Fibroblast of lung (primary cell): ENCODE measurements at places on chromosomes 1 and 21.
A peak's percentile ranks its signal among the peaks of the same experiment; 100 is the strongest.

GRCh38 chr1:182984138-182984537 lies 31.2 kb upstream of the SHCBP1L start:
- DNase-seq, result no peak

DNA sequence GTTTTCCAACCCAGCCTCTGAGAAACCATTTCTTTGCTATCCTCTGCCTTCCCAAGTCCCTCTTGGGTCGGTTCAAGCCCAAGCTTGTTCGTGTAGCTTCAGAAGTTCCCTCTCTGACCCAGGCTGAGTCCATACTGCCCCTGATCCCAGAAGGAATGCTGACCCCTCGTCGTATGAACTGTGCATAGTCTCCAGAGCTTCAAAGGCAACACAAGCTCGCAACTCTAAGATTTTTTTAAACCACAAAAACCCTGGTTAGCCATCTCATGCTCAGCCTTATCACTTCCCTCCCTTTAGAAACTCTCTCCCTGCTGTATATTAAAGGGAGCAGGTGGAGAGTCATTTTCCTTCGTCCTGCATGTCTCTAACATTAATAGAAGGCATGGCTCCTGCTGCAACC lies 23.8 kb downstream of the EIF2D start:
- DNase-seq, result no peak

DNA sequence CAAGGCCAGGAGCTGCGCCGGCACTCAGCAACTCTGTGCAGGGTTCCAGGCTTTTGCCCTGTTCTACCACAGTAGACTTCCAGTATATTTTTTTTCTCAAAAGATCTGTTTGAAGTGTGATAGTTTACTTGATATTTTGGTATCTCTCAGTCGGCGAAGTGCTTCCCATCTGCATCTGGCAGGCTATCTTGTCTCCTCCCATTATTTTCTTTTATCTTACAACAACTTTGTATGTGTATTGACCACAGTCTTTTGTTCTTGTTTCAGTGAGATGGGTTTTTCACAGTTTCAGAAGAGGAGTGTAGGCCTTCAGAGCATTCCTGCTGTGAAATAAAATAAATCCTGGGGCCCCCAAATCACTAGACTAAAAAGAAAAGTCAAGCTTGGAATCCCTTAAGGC lies 292.9 kb downstream of the PTGER3 start:
- DNase-seq, result no peak

DNA sequence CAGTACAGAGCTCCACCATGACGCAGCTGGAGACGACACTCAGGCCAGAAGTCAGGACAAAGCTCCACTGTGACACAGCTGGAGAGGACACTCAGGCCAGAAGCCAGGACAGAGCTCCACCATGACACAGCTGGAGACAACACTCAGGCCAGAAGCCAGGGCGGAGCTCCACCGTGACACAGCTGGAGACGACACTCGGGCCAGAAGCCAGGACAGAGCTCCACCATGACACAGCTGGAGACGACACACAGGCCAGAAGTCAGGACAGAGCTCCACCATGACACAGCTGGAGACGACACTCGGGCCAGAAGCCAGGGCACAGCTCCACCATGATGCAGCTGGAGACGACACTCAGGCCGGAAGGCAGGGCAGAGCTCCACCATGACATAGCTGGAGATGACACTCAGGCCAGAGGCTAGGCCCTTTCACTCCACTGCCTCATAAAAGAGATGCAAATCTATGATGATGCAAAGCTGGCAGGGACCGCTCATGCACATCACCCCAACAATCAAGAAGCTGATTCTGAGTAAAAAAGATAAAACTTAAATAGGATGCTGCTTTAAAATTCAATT lies 13.6 kb upstream of the OR2B11 start:
- DNase-seq, result no peak

- peak; percentile 17 for DNase-seq
Observed at GRCh38 chr1:100834777-100835660, 59.6 kb downstream of the EXTL2 start.

DNA sequence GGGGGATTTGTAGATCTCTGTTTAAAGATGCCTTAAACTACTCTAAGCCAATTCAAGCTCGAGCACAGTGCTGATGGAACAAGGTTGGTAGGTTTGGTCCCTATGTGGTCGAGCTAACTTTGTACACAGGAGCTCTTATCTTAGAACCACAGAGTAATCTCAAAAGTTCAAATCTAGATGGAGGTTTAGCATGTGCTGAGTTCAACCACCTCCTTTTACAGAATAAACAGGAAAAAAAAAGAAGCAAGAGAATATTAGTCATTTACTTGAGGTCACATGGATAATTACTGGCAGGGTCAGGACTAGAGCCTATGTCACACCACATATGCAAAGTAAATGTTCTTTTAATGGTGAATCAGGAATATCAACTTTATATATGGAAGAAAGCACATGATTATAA lies 86.2 kb downstream of the DTL start:
- no peak for DNase-seq

DNA sequence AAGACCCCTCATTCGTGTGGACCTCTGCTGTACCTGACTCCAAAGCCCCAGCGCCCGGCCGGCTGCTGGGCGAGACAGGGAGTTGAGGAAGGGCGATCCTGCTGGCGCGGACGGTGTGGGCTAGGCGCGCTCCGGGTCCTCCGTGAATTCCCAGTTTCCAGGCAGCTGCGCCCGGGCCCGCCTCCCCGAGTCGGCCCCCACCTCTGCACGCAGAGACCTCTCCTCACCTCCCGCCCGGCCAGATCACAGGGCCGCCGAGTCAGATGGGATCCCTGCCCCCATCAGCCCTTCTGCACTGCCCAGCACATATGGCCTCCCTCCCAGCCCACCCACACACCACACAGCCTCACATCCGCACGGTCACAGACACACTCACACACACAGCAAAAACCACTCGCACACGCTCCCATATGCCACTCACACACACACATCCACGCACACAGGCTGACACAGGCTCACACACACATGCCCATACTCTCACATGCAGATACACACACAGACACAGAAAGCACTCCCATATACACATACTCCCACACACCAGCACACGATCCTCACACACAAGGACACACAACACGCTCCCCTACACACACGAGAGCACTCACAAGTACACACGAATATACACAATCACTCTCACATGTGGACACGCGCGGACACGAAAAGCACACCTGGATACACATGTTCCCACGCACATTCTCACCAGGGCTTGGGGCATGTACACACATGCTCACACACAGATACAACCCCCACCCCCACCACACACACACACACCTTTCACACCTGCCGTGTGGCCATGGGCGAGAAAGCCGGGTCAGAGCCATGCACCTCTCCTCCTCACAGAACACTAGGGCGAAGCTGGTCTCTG lies 7.2 kb upstream of the GUCA2B start:
- peak; percentile 8 for DNase-seq

DNA sequence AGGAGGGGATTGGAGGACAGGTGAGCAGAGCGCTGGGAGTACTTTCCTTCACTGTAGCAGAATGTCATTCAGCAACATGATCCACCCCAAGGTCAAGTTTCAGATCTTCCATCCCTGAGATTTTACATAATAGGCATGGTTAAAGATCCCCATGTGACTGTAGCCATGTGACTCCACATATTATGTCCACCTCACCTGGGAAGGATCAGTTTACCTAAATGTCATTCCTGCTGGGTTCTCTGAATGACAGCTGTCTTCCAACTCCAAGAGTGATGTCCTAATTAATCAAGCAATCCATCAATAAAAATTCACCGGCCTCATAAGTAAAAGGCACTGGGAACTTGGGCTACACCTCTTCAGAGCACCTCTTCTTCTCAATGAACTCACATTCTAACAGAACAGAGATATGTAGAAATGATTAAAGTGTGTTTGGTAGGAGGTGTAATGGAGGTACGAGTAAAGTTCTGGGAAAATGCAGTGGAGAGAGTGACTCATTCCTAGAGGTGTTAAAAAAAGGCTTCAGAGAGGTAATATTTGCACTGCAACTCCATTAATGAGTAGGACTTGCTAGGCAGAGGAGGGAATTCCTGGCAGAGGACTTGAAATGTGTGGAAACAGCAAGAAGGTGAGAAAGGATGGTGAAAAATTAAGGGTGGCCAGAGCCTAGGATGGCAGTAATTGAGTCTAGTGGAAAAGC lies 22.2 kb upstream of the MAPKAPK2 start:
- no peak for DNase-seq

DNA sequence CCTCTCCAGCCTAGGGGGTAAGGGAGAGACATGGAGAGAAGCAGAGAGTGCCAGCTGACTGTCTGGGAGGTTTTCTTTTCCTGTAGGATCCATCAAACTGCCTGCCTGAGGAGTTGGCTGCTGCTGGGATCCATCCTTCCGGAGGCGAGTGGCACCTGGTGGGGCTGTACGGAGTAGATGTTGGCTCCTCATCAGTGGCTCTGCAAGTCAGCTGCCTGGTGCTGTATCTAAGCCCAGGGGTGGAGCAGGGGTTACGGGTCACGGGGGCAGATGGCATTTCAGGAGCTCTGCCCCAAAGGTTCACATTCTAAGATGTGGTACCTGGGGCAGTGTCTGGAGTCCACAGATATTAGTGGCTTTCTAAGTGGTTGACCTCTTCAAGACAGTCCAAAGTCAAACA lies 128.0 kb downstream of the ACTL8 start:
- no peak for DNase-seq

GRCh38 chr1:82598812-82599211 lies 798.1 kb downstream of the ADGRL2 start:
- DNase-seq, result no peak

- DNase-seq, result peak; percentile 88
Observed at GRCh38 chr1:212030936-212031528, 4.3 kb downstream of the INTS7 start.

DNA sequence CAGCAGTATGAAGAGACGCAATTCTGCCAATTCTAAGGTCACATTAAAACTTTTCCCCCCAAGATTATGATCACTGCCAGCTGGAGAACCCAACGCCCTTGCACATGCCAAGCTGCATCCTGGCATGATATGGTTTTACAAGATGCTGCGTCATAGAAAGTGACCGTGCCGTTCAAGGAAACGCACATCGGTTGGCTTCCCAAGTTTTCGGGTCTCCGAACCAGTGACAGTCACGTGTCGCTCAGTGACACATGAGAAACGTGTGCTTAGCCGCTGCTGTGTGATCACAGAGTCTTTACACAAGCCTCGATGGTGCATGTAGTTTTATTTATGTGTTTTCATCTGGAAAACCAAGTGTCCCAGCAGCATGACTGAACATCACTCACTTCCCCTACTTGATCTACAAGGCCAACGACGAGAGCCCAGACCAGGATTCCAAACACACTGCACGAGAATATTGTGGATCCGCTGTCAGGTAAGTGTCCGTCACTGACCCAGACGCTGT lies 7.4 kb downstream of the SMIM1 start:
- DNase-seq, result no peak

- DNase-seq, result no peak
Observed at GRCh38 chr21:43979654-43980053, 32.5 kb upstream of the TRAPPC10 start.

DNA sequence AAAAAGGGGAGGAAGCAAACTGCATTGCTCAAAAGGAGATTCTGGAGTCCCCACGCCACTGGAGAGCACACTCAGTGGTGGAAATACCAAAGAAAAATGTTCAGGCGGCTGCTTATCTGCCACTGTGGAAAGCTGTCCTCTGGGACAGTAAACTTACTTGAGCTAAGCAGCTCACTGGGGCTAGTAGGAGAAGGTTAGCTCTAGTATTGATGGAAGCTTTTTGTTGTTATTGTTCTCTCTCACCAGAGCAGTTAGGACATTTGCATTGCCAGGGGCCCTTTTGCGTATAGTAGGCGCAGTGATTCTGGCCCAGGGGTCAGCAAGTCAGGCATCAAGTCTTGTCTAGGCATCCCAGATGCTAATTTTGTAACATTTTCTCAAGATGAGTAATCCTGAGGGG lies 15.6 kb downstream of the BACE2 start:
- DNase-seq, result no peak

DNA sequence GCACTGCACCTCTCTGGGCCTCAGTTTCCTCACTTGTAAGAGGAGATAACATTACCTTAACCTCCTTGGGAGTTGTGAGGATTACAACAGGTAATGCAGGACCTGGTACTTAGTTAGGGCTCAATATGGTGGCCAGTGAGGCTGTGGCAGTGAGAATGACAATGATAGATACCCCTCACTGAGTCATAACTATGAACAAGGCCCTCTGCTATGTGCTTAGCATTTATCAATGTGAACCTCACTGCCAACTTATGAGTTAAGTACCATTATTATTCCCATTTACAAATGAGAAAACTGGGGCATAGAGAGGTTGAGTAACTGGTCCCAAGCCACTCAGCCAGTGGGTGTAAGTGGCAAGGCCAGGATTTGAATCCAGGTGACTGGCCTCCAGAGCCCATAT lies 64.4 kb downstream of the HMGB4 start:
- peak; percentile 83 for DNase-seq

GRCh38 chr1:28867850-28868249 lies 46.5 kb upstream of the EPB41 start:
- DNase-seq, result no peak

DNA sequence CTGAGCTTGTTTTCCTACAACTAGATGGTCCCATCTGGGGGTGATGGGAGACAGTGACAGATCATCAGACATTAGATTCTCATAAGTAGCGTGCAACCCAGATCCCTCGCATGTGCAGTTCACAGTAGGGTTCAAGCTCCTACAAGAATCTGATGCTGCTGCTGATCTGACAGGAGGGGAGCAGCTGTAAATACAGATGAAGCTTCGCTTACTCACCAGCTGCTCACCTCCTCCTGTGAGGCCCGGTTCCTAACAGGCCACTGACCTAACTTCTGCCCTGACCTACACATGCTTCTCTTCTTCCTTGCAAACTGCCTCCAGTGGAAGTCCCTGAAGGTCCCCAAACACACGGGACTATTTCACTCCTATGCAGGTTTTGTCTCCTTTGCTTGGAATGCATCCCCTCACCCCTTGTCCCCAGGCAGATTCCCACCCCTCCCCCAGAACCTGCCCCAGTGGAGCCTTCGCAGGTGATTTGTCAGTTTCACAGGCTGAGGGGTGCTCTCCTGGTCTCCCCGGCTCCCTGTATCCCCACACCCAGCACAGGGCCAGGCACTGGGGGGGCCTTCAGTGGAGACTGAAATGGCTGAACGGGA lies 5.7 kb upstream of the ZBTB48 start:
- DNase-seq, result no peak

DNA sequence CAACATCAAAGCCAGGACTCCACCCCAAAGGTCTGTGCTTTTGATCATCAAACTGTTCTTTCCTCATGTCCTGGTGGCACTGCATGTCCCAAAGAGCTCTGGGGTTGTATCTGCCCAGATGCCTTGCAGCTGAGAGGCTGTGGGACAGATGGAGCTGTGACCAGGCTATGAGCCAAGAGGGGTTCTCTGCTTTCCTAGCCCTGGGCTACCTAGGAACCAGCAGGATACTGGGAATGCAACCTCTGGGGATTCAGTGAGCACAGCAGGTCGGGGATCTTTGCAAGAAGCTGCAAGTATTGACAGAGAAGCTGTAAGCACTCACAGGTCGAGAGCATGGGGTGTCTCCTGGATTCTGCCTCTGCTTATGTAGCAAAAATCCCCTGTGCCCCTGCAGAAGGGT lies 186.6 kb downstream of the GRIK3 start:
- no peak for DNase-seq

GRCh38 chr21:8992731-8993174 lies 1528.6 kb upstream of the TPTE start:
- peak; percentile 69 for DNase-seq
